ENCODE measurements at places on chromosomes 4 and X. TPM values are rescaled to one million over a fixed set of nuclear protein-coding genes. Genes with fewer than 3 reads are reported as not detected.

The HELT gene
- not detected for total RNA-seq

The PRDM8 gene
- total RNA-seq, result 0.07 TPM

The HEPH gene
- total RNA-seq, result 55.8 TPM

The EFHC2 gene
- 2.6 TPM for total RNA-seq

DNA sequence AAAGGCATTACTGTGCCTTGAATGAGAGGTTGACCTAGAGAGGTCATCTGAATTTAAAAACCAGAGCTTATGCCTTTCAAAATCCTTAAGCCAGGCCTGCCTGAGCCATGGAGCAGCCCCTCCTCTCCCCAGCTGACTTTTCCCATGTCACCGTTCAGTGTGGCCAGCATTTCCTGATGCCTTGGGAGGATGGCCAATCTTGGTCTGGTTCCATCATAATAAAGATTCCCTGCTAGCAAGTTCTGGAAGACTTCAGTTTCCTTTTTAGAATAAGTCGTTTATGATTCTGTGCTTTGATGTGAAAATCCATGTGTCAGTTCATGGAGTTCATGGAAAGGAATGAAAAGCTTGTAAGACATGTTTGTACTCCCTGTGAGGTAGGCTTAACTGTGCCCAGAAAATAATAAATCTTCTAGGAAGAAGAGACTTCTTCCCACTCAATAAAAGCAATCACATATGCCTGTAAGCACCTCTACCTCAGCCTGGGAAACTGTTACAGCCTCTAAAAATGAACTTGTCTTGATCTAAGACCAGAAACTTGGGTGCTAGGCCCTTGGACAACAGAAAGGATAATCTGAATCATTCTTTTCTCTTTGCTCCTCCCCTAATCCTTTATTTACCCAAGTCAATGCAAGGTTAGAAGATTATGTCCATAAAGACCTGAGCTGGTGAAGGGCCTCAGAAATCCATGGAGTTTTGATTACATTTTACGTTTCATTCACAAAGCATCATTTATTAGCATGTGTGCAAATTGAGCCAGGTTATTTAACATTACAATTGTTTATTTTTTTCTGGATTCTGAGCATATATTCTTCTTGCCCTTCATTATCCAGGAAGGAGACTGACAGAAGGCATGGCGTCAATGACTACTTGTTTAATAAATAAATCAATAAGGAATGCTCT lies 84.0 kb upstream of the TBC1D9 start:
- DNase-seq, result no peak

DNA sequence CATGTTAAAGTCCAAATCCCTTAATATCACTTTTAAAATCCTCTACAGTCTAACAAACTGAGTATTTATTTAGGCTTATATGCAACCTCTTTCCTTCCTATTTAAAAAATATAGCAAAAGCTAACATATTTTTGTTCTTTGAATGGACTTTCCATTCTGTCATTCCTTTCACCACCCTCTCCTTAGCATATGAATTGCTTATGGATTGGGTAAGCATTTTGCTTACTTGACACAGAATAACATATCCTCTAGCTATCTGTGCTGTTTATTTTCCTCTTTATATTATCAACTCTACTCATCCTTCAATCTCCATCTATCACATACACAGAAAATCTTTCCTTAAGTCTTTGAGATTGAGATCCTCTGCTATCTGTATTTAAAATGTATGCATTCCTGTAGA lies 206.1 kb upstream of the NEIL3 start:
- no peak for DNase-seq

DNA sequence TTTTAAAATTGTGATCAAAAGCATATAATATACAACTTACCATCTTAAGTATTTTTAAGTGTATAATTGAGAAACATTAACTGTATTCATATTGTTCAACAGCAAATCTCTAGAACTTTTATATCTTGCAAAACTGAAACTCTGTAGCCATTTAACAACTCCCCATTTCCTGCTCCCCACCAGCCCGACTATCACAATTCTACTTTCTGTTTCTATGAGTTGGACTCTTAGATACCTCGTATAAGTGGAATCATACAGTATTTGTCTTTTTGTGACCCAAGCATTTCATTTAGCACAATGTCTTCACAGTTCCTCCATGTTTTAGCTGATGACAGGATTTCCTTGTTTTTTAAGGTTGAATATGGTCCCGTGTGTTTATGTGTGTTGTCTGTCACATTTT lies 106.0 kb downstream of the LRBA start:
- no peak for DNase-seq

DNA sequence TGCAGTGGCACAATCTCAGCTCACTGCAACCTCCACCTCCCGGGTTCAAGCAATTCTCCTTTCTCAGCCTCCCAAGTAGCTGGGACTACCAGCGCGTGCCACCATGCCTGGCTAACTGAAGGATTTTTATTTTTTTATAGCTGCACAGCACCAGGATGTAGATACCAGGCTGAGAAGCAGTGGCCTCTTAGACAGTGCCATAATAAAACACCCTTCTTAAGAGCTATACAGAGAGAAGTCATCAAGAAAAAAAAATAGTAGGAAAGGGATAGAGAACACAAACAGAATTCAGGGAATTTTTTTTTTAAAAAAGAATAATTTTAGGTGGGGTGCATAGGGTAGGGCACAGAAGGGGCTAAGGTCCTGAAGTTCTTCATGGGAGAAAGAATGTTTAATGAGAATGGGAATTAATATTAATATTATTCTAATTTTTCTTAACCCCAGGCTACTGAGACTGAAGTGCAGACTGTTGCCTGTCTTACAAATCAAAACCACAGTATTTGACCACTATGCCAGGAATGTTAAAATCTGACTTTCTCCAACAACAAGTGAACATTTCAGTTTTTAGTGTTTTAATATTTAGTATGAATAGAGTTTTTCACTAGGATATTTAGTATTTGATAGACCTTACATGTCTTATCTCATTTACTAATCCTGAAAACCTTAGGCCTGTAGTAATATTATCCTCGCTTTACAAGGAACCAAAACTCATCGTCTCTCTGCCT lies 146.7 kb downstream of the KCNIP4 start:
- no peak for DNase-seq

DNA sequence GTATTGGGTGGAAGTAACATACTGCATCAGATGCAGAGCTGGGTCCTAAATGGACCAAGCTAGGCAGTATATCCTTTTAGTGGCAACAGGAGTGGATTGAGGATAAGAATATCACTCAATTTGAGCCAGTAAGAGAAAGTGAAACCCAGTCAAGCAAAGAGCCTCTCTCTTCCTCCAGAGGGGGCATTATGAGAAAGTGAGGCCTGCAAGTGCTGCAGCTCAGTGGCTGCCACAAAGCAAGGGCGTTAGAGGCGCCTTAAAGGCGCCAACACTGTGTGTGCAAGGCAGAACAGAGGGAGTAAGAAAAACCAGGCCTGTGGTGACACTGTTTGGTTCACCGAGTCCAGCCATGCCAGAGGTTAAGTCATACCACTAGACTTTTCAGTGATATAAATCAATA lies 17.5 kb downstream of the STX18 start:
- DNase-seq, result no peak

GRCh38 chr4:26081795-26082498 lies 167.9 kb downstream of the SMIM20 start:
- DNase-seq, result peak; percentile 59

DNA sequence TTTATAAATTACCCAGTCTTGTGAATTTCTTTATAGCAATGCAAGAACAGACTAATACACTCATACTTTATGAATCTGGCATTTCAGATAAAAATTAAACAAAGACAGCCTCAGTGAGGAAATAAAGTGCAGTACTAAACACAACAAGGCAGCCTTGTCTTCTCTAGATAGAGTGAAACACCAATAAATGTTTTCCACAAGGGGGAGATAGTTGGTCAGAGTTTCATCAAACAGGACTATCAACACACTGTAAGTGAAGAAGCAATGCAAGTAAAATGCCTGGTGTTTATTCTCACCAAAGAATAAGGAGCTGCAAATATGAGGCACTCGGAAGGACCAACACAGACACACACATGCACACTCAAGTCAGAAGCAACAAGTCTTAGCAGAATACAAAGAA lies 62.8 kb downstream of the FAM9B start:
- DNase-seq, result peak; percentile 30

DNA sequence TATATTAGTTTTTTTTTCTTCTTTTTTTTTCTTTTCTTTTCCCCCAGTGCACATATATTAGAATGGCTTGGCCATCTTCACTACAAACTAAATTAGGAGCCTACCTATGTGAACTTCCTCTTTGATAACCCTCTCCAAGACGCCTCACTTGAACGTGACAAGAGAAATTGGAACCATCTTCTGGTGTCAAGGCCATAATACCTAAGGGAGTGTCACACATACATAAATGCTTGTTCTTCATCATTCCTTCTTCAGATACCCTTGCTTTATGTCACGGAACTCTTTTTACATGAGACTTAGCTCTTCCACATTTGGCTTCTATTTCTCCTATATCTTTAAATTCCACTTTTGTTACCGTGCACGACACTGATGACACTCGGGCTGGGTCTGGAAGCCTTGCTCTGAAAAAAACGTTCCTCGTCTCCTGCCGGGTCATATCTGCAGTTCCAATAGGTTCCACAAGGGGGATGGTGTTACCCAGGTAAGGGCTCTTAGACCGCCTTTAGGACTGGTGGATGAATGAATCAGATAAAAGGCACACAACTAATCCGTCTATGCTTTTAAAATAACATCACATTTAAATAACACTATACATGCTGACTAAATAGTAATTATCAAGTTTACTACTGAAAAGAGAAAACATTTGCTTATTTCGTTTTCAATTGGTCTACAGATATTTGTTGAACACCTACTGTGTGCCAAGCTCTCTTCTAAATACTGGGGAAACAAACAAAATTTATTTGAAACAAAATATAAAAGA lies 19.9 kb downstream of the DGAT2L6 start:
- peak; percentile 60 for DNase-seq

- DNase-seq, result peak; percentile 62
Measured at GRCh38 chr4:173169178-173169427, 492 bp downstream of the GALNT7 start.

DNA sequence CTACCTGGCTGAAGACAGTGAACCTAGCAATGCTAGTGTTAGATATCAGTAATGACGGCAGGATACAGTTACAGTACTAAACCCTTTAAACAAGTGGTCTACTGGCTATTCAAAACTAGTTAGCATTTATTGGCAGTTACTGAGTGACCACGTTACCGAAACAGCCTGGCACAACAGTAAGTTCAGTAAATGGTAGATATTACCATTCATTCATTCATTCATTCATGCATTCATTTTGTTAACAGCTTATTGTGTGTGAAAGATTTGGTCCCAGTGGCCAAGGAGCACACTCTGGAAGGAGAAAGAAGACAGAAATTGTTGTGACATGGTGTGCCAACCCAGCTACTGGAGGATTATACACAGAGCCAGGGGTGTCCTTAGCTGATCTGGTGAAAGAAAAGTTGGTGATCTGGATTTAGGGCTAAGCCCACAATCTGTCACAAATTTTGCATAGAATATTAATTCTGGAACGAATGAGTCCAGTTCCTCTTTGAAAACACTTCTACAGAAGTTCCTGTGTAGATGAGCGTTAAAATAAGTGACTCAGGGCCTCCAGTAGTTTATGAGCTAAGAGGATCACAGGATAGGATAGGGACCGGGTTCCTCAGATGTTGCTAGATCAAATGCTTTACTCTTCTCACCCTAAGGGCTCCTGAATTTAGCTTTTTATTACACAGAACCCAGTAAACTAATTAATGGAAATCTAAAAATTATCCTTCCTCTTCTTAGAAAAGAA lies 179.1 kb downstream of the CBR4 start:
- no peak for DNase-seq

DNA sequence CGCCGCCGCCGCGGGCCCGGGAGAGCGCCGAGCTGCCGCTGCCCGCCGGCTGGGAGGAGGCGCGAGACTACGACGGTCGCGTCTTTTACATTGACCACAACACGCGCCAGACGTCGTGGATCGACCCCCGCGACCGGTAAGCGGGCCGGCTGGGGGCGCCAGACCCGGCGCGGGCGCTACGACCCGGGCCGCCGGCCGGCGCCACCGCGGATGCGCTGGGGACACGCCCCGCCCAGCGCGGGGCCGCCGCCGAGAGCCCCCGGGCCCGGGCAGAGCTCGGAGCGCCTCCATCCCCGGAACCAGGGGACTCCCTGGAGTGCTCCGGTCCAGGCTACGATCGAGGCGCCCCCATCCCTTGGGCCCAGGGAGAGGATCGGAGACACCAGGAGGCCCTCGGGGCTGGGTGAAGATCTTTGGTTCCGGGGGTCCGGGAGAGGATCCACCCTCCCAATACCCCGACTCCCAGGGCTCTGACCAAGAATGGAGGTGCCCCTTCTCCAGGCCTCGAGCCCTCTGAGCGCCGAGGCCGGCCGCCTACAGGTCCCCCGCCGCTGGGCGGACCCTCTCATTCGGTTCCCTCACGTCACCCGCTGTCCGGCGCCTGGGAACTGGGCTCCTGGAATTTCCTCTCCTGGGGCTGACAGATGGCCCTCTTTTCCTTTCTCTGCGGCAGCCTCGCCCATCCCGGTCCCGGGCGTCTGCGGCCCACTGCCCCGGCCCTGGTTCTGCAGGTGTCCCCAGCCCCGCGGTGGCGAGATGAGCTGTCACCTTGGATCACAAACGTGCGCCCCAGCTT lies 48.8 kb downstream of the CLDN34 start:
- DNase-seq, result no peak

DNA sequence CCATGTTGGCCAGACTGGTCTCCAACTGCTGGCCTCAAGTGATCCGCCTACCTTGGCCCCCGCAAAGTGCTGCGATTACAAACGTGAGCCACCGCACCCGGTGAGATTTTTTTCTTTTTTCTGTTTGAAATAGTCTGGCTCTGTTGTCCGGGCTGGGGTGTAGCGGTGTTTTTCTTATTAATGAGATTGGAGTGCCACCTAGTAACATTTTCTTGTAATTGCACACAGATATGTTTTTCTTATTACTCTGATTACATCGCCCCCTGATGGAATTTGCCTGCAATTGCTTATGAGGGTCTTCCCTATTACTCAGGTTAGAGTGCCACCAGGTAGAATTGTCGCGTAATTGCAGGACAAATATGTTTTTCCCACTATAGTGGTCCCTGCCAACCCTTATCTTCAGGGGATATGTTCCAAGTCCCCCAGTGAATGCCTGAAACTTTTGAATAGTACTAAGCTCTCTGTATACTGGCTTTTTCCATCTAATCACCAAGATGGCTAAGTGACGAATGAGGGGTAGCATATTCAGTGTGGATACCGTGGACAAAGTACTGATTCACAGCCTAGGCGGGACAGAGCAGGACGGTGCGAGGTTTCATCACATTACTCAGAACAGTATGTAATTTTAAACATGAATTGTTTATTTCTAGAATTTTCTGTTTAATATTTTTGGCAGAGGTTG lies 8.6 kb upstream of the PDHA1 start:
- DNase-seq, result peak; percentile 41

- no peak for DNase-seq
Measured at GRCh38 chrX:123311486-123311885, 127.4 kb downstream of the GRIA3 start.

- DNase-seq, result no peak
Measured at GRCh38 chrX:138986866-138987265, 275.3 kb upstream of the FGF13 start.
